ENCODE measurements at places on chromosomes 1 and 21.

- DNase-seq = no peak
Observed at GRCh38 chr1:200042552-200043335, 15.2 kb downstream of the NR5A2 start.

- DNase-seq = no peak
Observed at GRCh38 chr21:32044205-32045180, 171.7 kb downstream of the HUNK start.

GRCh38 chr1:64854674-64855073 lies 109.8 kb downstream of the RAVER2 start:
- DNase-seq = no peak

- DNase-seq = peak; percentile 97
Observed at GRCh38 chr1:64505944-64506655, 36.2 kb downstream of the CACHD1 start.

- DNase-seq = no peak
Observed at GRCh38 chr1:44532567-44532944, 127.5 kb downstream of the RNF220 start.

GRCh38 chr1:57411262-57411661 lies 12.6 kb downstream of the DAB1 start:
- DNase-seq = no peak

GRCh38 chr1:24828887-24829192 lies 83.6 kb downstream of the CLIC4 start:
- DNase-seq = peak; percentile 95

GRCh38 chr1:31785020-31785946 lies 21.1 kb upstream of the ADGRB2 start:
- peak; percentile 41 for DNase-seq

- DNase-seq = peak; percentile 5
Observed at GRCh38 chr1:41160498-41161110, 81.5 kb downstream of the SCMH1 start.

- DNase-seq = peak; percentile 82
Observed at GRCh38 chr21:40143822-40144525, 276.7 kb downstream of the PCP4 start.

GRCh38 chr1:230868736-230869385 lies 540 bp upstream of the C1orf198 start:
- peak; percentile 85 for DNase-seq

DNA sequence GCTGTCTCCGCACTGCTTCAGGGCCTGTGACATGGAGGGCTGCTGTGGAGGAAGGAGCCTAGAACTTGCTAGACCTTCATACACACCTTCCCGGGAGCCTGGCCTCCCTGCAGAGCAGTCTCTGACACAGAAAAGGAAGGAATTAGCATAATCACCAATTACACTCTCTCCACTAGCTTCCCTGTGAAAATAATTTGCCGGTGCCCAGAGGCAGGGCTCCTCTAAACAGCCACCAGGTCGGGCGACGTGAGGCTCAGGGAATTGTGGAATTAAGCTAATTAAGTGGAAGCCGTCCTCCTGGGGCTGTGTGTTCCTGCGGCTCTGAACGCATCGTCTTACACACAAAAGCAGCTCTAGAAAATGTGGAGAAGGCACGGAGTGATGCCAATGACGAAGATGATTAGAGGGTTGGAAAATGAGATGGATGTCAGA lies 82.6 kb downstream of the NENF start:
- peak; percentile 81 for DNase-seq

DNA sequence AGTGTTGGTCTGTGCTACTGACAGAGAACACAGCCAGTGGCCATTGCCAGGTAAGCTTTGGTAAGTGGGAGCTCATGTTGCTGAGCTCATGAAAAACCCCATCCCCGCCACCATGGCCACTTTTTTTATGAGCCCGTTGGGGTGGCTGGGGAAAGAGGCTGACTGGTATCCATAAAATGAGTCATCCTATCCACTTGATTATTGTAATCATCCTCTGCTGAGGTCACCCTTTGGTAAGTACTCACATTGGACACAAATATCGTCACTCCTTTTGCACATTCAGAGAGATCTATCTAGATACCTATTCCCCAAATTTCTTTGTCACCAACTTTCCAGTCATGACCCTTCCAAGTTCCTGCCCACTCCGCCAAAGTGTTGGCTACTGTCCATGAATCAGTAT lies 22.0 kb downstream of the SLAMF7 start:
- no peak for DNase-seq

DNA sequence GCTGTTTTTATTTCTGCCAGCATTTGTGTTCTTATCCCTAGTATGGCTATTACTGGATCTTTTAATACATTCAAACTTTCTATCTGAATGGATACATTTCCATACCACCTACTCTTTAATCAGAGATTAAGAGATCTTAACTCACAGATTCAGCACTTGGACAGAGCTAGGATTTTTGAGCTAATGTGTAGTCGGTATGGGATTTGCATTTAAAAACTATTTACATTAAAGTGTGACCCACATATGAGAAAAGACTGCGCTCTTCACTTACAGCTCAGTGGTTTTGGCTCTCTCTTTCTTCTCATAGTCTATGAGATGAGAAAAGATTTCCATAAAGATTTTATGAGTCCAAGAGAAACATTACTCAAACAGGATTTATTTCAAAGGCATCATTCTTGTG lies 16.4 kb downstream of the HMGB4 start:
- no peak for DNase-seq

DNA sequence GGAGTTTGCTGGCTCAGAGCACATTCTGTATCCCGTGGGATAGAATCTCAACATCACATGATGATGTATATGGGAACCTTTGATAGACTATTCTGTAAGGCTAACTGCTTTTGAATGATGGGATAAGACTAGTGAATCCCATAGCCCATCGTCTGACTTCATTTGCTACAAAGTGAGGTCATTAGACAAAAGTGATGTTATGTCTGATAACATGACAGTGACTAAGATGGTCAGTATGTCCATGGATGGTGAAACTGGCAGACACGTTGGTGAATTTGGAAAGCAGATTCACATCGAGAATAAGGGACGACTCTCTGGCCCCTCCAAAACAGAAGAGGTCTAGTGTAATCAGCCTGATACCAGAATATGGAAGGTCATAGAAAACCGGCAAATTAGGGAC lies 108.4 kb downstream of the HHAT start:
- DNase-seq = no peak

DNA sequence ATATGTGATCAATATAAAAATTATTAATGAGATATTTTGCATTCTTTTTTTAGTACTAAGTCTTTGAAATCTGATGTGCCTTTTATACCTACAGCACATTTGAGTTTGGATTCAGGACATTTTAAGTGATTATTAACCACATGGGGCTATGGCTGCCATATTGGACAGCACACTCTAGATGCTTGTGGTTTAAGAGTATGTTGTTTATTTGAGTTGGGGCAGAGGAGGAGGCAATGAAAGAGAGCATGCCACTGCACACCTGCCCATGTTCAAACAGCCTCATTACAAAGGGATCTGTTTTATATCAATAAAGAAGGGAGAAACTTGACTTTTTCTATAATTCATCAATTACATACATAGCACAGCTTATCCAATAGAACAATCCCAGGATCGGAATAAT lies 99.4 kb upstream of the EDEM3 start:
- DNase-seq = no peak

DNA sequence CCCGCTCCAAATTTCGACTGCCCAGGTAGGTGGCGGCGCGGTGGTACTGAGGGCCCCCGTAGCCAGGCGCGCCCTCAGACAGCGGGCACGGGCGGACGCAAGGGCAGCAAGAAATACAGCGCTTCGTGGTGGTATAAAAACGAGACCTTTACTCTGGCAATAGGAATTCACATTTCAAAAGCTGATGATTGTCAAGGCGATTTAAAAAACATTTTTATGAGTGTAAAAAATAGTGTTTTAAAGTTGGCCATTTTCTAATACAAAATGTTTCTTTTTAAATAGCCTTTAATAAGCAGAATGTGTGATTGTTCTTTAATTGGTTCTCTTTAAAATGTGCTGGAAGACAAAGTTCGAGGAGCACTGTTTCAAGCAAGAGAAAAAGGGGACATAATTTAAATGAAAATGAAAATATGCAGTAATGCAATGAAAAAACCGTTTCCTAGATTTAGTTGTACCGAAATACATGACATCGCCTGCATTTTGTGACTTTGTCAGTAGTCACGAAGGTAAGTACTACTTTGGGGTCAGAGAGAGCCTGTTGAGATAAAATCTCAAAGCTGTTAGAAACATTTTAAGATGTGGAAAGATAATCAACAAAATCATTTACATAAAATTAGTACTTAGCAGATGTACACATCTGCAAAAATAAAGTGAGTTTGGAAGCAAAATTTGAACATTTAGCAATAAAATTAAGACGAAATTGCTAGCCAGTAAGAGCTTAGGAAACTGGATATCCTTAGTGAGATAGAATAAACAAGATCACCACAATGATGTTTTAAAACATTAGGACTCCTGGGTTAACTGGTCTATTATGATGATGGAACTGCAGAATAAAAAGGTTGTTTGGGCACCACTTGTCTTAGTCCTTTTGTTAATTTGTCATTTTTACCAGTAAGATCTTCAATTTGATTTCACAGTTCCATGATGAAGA lies 1.1 kb upstream of the PSMG1 start:
- no peak for DNase-seq

DNA sequence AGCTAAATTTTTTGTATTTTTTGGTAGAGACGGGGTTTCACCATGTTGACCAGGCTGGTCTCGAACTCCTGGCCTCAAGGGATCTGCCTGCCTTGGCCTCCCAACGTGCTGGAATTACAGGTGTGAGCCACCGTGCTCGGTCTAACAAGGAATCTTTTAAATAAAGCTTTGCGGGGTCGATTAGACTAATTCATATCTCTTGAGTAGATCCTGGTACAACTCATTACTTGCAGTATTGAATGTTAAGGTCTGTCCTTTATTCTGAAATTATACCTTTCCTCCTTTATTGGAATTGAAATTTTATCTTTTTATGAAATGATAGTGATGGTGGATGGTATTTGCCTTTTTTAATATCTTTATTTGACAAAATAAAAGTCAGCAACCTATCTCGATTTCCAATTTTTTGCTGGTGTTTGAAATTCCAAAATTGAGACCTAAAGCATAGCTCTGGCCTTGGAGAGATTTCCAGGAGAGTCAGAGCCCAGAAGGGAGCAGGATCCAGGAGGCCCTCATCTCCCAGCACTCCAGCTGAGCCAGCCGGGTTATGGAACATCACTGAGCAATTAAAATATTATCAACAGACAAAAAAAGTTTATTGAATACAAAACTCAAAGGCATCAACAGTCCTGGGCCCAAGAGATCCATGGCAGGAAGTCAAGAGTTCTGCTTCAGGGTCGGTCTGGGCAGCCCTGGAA lies 4.7 kb downstream of the S100A2 start:
- no peak for DNase-seq

GRCh38 chr1:164137273-164137925 lies 421.6 kb upstream of the PBX1 start:
- DNase-seq = peak; percentile 98

DNA sequence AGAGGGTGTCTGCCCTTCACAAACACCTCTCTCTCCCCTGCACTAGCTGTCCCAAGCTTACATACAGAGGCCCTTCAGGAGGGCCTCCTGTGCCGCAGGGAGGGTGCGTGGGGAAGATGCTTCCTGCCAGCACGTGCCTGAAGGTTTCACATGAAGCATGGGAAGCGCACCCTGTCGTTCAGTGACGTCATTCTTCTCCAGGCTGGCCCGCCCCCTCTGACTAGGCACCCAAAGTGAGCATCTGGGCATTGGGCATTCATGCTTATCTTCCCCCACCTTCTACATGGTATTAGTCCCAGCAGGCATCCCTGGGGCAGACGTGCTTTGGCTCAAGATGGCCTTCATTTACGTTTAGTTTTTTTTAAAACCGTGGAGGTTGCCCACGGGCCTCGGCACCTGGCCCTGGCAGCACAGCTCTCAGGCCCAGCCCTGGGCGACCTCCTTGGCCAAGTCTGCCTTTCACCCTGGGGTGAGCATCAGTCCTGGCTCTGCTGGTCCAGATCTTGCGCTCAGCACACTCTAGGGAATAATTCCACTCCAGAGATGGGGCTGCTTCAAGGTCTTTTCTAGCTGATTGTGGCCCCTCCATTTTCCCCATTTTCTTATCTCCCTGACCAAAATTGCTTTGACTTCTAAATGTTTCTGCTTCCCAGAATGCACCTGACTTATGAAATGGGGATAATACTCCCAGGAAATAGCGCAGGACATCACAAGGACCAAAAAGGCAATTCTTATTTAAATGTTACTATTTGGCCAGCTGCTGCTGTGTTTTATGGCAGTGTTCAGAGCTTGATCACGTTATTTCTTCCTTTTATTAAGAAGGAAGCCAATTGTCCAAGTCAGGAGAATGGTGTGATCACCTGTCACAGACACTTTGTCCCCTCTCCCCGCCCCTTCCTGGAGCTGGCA lies 6.1 kb downstream of the NPPA start:
- DNase-seq = no peak

DNA sequence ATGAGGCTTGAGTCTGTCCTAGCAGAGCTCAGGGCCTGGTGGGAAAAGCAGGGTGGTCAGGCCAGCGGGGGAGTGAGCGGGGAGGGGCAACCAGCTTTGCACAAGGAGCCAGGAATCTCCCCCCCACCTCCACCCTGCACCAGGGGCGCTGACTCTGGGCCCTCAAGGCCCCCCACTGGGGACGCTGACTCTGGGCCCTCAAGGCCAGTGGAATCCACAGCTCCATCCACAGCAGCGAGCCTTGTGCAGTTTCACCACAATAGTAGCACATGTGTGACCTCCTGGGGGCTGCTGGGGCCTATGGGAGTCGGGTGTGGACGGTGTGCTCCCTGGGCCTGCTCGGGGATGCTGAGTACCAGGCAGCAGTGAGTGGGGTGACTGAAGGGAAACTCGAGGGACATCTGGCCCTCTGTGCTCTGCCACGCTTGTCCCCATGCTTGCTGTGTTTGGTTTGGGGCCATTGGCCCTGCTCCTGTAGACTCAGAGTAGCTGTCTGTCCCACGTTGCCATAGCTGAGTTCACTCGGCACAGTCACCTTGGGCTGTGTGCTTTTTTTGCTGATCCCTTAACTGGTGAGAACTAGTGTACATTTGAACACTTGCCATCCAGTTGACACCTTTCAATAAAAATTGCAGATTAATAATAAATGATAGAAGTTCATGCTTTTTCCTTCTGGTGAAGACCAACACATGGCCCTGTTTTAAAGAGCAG lies 89.2 kb downstream of the ADARB1 start:
- DNase-seq = no peak

DNA sequence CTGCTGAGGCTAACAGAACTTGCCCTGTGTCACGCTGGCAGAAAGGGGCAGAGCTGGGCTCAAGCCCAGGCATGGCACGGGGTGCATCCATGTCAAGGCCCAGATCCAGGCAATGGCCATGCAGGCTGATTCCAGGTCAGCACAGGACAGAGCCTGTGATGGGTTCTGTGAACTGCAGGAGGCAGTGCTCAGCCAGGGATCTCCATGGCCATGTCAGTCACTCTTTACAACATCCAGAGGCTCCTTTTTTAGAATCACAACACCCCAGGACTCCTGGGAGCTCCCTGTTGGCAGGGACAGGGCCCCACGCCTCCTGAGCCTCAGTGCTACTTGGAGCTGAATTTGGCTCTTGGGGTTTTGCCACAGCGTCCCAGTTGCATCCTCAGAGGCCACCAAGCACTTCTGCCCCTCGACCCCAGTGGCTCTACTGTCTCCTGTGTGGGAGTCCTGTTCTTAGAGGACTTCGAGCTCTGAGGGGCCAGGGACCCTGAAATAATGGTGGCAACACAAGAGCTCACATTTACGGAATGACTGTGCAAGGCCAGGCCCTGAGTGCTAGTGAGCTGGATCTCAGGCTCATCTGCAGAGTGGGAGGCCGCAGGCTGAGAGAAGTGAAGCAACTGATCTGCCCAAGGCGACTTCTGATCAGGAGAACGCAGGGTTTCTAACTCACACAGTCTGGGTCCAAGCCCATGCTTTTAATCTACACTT lies 211.5 kb downstream of the TRABD2B start:
- DNase-seq = no peak

- DNase-seq = no peak
Observed at GRCh38 chr21:28337315-28337714, 655.4 kb downstream of the LTN1 start.

All from NCI-H1417 (cell line).